ENCODE measurements at places on chromosomes 5 and 9.

DNA sequence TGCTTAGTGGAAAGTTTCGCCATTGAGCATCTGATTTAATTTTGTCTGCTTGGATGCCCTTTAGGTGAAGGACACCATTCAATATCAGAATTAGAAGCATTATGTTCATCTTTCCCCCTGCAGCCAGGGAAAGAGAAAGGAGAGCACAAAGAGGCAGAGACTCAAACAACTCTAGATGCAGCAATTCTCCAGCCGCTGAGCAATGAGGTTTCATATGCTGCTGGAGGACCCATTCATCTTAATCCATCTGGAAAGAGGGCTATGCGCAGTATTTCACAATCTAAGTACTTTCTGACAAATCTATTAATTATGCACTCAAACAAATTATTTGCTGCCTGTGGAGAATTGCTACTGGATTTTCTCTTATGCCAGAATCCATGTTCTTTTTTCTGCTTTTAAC lies 527.0 kb upstream of the TUSC1 start:
- DNase-seq: no peak

DNA sequence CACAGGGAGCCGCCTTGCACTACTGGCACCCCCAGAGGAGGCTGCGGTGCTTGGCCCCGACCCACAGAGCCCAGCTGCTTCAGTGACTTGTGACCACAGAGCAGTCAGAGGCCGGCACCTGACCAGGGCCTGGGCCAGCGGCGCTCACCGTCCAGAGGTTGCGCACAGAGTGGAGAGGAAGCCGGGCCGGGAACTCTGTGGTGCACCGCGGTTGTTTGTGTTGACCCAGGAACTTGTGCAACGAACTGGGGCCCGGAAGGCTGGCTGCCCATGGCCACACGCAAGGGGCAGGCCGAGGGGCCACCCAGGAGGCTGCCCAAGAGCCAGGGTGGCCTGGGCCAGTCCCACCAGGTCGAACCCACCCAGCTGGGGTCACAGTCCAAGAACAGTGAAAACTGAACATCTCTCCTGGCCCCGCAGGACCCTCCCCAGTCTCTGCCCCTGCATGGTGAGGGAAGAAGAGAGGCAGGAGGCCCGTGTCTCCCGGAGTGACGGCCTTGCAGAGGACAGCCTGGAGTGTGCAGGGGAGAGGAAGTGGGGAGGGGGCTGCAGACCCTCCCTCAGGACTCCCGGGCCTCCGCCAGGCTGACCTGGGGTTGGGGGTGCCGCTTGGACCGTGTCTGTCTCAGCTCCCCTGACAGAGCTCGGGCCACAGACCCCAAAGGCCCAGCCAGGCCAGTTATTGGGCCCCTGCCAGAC lies 42.8 kb upstream of the EGFL7 start:
- DNase-seq: no peak

DNA sequence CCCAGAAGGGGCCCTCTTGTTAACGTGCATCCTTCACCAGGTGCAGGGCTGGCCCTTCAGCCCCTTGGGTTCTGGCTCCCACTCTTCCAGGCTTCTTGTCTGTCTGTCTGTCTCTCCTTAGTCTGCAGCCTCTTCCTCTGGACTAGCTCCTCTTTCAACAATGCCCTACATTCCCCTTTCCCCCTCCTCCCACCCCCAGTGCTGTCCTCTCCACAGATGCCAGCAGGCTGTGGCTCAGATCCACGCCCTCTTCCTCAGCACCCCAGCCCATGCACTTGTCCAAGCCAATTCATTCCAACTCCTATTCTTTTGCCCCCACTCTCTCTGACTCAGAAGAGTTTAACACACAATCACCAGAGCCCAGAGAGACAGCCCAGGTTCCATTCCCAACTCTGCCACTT lies 45.2 kb upstream of the ALDH1B1 start:
- no peak for DNase-seq

- no peak for DNase-seq
Measured at GRCh38 chr5:180668835-180669596, 19.6 kb upstream of the FLT4 start.

DNA sequence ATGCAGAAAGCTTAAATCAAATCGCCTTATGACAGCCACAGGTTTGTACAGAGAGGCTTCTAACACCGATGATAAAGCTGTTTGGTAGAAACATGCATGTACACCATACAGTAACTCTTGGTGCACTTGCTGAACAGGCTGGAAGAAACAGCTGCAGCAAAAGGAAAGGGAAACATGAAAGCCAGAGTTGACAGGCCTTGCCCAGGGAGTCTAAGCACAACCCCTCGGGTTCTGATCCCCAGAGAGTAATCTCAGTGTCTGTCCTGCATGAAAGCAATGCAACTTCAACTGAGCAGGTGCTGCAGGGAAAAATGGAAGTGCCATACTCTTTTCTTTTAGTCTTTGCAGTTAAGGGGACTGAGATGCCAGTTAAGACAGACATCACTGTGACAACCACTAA lies 419.9 kb downstream of the BNC2 start:
- no peak for DNase-seq

- DNase-seq: no peak
Measured at GRCh38 chr9:131169563-131170240, 44.3 kb downstream of the NUP214 start.

- DNase-seq: no peak
Measured at GRCh38 chr5:60141119-60141518, 247.6 kb upstream of the PDE4D start.

DNA sequence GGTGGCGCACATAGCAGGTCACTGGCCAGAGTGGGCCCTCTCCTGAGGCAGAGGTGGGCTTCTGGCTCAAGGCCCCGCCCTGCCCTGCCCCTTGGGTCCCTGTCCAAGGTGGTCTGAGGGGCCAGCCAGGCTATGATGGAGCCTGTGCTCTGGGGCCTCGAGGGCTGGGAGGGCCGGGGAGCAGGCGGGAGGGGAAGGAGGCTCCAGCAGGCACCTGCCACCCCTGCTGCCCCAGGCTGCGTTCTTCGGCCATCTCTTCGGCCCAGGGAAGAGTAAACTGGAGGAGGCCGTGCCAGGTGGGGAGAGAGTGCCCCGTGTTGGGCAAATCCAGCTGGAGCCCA lies 14.6 kb downstream of the FIBCD1 start:
- DNase-seq: no peak

- no peak for DNase-seq
Measured at GRCh38 chr9:113428062-113428615, 17.6 kb downstream of the C9orf43 start.

DNA sequence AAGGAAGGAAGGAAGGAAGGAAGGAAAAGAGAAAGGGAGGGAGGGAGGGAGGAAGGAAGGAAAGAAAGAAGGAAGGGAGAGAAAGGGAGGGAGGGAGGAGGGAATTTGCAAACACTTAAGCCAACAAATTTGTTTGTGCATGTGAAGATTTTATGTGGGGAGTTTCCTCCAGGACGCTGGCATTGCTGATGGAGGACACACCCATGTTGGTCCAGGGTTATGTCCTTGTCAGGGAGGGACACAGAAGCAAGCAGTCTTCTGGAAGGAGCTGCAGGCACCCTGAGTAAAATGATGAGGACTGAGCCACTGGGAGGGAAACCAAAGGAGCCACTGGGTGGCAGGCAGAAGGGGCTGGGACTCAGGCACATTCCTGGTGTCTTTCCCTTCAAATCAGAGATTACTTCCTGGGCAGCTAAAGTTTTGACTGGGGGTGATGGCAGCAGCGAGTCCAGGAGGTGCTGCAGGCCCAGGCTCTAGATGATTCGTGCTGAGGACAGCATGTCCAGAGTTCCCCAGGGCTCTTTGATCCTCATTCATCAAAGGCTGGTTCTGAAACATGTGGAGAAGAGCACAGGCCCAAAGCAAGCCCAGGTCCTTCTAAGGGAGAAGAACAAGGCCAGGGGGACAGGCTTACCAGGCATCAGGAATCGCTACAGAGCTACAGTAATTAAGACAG lies 109.2 kb downstream of the PAX5 start:
- DNase-seq: no peak

DNA sequence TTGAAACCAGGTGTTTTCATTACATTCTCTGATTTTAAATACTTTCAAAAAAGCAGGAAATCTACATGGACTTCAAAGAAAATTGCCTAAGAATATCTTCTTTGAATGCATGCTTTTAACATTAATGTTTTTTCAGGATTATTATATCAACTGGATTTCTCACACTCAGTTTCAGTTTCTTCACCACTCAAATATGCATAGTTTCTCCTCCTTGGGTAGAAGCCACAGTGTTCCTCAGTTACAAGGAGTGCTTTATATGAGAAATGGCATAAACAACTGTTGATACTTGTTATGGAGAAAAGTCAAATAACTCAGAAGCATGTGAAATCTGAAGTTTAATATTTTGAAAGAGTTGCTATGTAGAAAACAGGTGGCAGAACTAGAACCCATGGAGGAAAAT lies 196.9 kb downstream of the DMRTA1 start:
- no peak for DNase-seq

DNA sequence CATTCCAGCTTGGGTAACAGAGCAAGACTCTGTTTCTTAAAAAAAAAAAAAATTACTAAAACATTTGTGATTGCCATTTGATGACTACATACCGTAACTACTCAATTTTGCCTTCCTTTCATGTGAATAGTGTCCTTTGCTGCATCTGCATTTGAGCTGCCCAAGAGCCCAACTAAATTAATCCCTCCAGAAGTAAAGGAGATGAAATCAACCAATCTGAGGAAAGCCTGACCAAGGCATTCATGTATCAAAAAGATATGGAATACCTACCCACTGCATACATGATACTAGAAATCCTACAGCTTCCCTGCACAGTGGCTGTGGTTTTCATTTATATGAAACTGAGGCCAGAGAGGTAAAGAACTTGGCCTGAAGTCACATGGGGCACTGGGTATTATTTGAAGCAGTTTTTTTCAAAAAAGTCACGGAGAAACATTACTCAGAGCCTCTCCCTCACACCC lies 177.5 kb downstream of the AOPEP start:
- no peak for DNase-seq

GRCh38 chr9:109458453-109459211 lies 39.5 kb downstream of the PTPN3 start:
- DNase-seq: no peak

DNA sequence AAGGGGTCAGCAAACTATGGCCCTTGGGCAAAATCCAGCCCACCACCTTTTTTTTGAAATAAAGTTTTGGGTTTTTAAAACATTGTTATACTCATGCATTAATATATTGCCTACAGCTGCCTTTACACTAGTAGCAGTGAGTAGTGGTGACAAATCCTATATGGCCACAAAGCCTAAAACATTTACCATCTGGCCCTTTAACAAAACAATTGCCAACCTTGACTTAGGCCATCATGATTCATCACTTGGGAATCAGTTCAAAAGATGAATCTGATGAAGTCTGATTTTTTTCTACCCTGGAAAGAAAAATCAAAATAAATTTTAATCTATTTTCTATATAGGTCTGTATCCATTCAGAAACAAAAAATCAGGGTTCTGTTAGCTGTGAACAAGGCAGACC lies 484.9 kb downstream of the BNC2 start:
- DNase-seq: no peak

All from NCI-H524 (cell line).